ENCODE measurements at places on chromosomes 4 and X.
A peak's percentile ranks its signal among the peaks of the same experiment; 100 is the strongest.

DNA sequence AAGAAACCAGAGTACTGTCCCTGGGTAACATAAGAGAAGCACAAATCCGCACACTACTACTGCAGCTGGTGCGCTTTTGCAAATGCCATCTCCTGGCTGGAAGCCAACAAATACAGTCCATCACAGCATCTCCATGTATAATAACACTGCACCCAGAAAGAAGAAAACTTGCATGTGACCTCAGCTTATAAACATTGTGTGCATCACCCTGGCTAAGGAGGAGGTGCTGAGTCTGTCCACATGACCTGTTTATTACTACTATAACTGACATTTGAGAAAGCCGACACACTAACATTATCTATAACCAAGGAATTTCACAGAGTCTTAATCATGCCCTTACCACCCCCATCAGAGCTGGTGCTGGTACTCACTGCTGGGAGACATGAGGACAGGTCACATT is 516.8 kb downstream of the CFAP47 start:
- no peak for DNase-seq

GRCh38 chrX:39809331-39809730 is 288.4 kb downstream of the BCOR start:
- no peak for DNase-seq

DNA sequence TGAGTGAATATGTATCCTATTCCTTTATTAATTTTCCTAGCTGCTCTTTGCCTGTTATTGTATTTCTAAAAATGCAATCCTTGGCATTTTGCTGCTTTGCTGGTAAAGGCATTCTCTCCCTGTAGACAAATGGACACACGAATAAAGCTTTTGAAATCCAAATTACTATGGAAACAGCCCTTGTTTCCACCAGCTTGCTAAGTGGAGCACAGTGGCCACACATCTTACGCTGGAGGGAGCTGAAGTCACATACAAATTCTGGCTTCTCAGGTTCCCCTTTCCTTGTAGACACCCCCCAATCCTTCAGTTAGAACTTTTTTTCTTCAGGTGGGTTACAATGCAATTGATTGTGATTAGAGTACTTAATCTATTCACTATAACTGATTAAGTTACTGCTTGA is 66.2 kb downstream of the AGA start:
- no peak for DNase-seq

DNA sequence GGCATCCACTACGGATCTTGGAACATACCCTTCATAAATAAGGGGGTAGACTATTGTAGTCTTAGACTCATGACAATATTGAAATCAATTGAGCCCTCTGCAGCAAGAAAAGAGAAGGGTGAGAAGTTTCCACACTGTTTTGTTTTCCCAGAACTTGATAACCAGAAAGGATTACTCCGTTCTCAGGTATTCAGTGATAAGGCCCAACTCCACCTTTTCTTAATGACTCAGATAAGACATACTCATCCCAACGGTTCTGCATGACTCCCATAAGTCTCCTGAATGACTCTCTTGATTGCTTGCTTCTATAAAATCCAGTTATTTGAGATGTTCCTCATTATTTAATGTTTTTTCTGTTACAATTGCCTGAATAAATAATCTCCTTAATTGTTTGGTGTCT is 111.7 kb downstream of the PABPC4L start:
- DNase-seq = no peak

GRCh38 chr4:10095296-10095991 is 21.2 kb downstream of the WDR1 start:
- no peak for DNase-seq

GRCh38 chr4:11496351-11496829 is 67.7 kb upstream of the HS3ST1 start:
- DNase-seq = no peak

- DNase-seq = peak; percentile 35
Observed at GRCh38 chrX:118839334-118839958, 15.8 kb downstream of the ZCCHC12 start.
